Activated naive CD4-positive, alpha-beta T cell (primary cell): ENCODE measurements at places on chromosomes 11 and 22.

DNA sequence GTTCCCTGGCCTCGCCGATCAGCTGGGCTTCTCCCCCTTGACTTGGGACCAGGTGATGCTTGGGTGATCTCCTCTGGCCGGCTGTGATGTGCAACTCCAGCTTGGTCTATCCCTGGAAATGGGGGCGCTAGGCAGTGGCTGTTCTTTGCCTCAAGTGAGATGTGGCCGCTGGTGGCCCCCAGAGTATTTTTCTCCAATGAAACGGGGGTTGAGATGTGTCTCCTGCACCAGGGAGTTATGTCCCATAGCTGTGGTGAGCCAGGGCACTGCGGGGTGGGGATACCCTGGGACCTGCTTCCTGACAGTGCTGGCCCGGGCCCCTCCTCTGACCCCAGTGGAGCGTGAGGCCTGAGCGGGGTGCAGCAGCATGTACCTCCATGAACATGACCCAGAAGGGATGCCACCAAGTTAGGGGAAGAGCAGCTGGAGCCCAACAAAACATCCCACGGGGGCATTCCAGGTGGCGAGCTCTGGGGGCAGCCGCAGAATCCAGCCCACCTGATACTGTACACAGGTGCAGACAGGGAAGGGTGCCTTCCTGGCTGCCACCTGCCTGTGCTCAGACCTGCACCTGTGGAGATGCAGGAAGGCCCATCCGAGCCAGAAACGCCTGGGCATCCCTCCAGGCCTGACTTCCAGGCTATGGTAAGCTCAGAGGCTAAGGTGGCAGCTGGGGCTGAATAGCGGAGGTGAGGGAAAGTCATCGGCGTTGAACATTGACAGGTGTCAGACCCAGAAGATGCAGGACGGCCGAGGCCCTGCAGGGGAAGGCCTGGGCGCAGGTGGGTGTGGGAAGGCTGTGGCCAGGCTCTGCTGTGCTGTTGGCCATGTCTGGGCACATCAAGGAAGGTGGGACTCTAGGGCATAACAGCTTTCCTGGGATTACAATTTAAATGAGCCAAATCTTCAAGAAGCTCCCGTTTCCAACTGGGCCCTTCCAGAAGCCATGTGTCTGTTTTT lies 97.3 kb downstream of the CTTN start:
- no peak for DNase-seq

GRCh38 chr22:49039625-49040024 lies 788.0 kb downstream of the BRD1 start:
- DNase-seq = no peak

DNA sequence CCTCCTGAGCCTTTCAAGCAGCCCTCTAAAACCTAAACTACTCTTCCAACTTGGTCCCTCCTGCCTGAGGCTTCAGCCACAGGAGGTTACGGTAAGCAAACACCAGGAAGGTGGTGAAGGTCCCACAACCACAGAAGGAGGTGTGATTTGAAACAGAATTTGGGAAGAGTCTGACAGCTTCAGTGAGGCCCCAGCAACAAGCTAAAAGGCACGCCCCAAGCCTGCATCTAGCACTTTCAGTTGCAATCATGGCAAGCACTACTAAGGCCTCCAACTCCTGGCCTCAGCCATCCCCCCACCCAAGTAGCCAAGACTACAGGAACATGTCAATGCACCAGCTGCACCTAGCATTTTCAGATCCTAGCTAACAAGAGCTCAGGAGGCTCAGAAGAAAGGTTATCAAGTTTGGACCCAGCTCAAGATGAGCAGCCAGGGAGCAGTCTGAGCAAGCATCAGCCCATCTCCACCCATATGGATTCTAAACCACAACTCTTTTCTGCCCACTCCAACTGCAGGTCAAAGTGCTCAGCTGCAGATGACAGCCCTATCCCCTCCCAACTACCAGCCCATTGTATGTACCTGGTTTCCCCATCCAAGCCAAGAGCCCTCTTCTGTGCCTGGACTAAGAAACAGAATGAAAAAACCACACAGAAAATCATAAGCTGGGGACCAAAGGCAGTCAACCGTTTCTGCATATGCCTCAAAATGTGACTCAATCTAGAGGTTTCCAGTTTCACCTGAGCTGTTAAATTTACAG lies 10.4 kb upstream of the AHNAK start:
- peak; percentile 24 for DNase-seq

- DNase-seq = no peak
Observed at GRCh38 chr11:15318814-15319213, 204.1 kb downstream of the INSC start.

DNA sequence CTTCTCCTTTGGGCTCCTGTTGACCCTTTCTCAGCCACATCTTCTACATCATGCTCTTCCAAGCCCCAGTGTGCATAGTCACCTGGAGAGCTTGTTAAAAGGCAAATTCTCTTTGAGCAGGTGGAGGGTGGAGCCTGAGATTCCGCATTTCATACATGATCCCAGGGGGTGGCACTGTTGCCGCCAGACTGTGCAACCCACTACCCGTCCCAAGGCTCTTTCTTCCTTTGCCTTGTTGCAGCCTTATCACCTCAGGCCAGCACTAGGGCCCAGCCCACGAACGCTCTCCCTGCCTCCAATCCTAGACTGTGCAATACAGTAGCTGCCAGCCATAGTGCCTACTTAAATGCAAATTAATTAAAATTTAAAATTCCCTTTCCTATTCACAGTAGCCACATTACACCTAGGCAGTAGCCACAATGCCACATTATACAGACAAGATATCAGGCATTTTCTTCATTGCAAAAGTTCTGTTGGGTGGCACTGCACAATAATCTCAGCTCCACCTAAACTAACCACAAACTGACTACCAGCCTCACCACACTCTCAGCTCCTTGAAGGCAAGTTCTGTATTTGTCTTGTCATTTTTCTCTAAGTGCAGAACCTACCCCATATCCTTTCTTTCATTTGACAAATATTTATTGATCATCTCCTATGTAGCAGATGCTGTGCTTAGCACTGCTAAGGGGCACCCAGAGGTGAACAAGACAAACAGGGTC lies 4.6 kb upstream of the KCNJ5 start:
- DNase-seq = no peak

- no peak for DNase-seq
Observed at GRCh38 chr22:44677871-44678555, 24.0 kb upstream of the PRR5 start.

- peak; percentile 74 for DNase-seq
Observed at GRCh38 chr11:117807482-117808327, 10.7 kb upstream of the DSCAML1 start.
